Right lobe of liver (tissue), 6 donors: ENCODE measurements at places on chromosomes 2 and 18.

DNA sequence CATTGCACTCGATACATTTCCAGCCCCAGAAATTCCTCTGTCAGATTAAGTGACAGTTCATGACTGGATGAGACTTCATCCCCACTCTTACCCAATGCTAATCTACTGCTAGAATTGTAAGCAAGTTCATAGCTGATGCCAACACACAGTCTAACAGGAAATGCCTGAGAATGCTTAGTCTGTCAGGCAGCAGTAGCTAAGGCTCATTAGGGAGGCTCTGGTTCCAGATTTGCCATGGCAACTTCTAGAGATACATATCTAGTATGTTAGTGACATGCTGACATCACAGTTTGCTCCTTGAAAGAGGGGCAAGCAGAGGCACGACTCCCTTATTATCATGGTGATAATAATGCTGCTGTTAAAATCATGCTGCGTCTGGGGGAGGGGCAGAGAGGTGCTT is 198.4 kb downstream of the RBM43 start:
- no peak for DNase-seq

- DNase-seq, result no peak
These were observed 5.1 kb downstream of the NOL4 start for GRCh38 chr18:34219651-34220050.

DNA sequence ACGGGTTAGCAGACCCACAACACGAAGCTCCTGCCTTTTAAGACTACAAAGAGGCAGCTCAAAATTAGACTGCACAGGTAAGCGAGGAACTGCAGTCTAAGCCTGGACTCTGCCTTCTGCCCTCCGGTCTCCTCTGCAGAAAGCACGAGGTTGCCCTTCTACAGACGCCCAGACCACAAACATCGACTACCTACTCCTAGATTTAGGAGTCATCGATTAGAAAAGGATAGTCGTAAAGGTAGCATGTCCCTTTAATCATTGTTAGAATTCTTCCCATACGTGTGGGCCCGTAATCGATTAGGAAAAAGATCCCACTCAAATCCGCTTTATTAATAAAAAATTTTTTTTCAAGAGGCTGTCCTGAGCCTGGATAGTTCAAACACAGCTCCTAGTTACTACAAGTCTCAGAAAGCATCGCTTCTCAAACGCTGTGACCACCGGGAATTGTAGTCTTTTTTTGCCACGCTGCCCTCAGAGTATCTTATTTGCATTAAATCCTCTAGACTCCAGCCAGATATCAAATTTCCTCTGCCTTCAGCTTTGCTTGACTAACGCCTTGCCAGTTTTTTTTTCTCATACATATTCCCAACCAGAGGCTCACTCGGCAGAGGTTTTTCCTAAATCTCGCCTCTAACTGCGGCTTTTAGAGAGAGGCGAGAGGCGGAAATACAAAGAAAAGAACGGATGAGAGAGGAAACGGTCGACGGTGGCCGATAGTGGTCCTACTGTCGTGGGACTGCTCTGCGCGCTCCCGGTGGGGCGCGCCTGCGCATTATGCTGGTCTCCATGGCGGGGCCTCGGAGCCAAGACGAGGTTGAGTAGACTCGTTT is at the start of the genes CARF and WDR12:
Gene CARF, plus strand, starts transcription at position 764 of the 830 bp plus-strand sequence. CDS start 29,628 bp downstream, outside the sequence.
Gene WDR12, minus strand, starts transcription at position 162 of the 830 bp plus-strand sequence. CDS start 197 bp downstream, outside the sequence.
- peak; percentile 96 for DNase-seq

DNA sequence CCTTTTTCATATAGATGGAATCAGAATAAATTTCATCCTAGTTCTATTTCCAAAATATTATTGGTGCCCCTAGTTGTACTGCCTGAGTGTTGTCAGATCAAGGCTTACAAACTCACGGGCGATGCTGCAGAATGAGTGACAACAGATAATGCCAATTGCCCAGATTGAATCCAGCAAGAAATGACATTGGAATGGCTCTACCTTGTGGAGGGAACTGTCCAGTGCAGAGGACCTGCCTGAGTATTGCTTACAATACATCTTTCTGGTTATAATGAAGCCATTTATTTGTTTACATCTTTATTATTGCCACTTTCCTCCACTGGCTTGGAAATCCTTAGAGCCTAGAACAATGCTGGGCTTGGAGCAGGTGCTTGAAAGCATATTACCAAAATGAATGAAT is 7.8 kb upstream of the IL1R2 start:
- no peak for DNase-seq

DNA sequence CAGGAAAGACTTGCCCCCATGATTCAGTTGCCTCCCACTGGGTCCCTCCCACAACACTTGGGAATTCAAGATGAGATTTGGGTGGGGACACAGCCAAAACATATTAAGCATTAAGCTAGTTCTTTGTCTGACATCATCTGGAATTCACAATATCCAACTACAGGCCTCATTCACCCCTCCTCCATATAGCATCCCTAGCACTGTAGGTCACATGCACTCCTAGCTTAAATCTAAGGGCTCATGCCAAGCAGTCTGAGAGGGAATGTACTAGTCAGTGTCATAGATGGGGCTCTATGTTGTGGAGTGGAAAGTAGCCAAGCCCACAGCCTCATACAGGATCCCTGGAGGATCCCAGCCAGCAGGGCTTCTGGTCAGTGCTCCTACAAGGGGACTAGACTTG is 92.1 kb downstream of the IRS1 start:
- no peak for DNase-seq

- DNase-seq, result no peak
These were observed 198.4 kb upstream of the NT5C1B start for GRCh38 chr2:18787726-18788125.

GRCh38 chr2:177501186-177501585 is 108.6 kb downstream of the AGPS start:
- DNase-seq, result no peak

DNA sequence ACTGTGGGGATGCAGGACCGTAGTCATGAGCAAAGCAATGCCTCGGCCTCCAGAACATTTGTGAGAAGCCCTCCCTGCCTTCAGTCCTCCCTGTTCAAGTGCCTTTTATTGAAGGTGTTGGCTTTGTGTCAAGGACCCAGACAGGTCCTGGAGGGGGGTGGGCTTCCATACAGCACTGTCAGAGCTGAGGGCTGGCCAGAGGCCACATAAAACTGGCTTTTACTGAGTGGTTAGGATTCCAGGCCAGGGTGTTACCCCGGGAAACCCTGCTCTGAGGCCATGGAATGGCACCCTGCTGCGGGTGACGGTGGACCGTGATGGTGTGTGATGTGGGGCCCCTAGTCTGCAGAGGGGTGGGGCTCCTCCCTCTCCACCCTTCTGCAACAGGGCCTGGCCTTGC is 41.6 kb downstream of the TOGARAM2 start:
- no peak for DNase-seq

DNA sequence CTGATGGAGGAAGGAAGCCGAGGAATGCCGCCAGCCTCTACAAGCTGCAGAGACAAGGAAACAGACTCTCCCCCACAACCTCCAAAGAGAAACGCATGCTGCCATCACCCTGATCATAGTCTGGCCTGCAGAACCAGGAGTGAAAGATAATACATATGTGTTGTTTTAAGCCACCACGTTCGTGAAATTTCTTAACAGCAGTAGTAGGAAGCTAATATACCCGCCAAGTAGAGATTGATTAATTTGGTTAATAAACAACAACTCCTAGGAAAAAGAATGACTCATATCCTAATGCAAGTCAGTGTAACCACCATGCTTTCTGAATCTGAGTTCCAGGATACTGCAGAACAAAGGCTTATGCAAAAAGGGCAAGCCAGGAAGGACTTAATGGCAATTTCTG is 36.6 kb downstream of the LONRF2 start:
- DNase-seq, result no peak

DNA sequence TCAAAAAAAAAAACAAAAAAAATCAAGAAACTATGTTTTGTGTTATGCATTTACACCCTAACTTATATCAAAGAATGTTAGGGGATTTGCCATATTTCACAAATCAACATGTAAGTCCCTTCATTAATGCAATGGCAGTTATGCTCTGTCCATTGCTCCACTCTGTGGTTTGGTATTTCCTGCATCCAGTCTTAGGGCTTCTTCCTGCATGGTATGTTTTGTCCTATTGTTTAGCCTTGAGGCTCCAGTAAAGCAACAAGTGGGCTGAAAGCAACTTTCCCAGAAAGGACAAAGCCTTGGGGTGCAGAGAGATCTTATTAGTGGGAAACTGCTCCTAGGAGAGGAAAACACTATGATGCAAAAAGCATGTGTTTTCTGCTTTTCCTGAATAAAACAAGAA is 474.1 kb downstream of the IRS1 start:
- no peak for DNase-seq

DNA sequence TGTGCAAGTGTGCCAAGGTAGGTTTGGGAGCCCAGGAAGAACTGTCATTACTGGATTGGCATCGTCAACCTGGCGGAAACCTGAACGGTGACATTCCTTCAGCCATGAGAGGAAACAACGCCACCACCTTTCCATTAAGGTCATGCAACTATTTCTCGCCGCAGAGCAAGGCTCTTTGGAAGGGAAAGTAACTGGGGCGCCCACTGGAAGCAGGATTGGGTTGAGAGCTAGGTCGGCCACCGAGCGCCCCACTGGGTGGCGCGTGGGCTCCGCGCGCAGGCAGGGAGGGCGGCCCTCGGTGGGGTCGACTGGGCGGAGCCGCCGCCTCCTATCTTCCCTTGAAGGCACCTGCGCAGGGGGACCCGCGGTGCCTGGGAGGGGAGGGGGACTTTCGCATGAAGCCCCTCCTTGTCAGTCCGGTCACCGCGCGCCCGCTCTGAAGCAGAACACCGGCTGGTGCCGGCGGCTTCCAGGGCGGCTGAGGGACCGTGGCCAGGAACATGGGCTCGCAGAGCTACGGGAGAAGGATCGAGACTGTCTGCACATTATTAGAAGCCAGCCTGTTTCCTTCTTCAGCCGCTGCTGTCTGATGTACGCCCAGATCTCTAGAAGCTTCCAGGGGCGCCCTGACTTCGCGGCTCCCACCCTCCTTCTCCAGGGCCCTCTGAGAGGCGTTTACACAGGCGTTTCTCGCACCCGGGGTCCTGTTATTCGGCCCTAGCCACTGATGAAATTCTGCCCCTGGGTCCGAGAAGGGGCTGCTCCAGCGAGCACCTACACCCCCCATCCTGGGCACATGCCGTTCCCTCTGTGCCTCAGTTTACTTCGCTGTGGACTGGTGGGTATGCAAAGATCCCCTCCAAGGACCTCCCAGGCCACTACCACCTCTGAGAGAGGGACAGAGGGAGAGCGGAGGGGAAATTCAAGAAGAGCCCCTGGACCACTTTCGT is 27.3 kb upstream of the MAL start:
- DNase-seq, result peak; percentile 31

GRCh38 chr2:224175538-224175937 is 136.5 kb upstream of the SERPINE2 start:
- no peak for DNase-seq

GRCh38 chr2:216674376-216674775 is 21.0 kb downstream of the IGFBP5 start:
- DNase-seq, result no peak

DNA sequence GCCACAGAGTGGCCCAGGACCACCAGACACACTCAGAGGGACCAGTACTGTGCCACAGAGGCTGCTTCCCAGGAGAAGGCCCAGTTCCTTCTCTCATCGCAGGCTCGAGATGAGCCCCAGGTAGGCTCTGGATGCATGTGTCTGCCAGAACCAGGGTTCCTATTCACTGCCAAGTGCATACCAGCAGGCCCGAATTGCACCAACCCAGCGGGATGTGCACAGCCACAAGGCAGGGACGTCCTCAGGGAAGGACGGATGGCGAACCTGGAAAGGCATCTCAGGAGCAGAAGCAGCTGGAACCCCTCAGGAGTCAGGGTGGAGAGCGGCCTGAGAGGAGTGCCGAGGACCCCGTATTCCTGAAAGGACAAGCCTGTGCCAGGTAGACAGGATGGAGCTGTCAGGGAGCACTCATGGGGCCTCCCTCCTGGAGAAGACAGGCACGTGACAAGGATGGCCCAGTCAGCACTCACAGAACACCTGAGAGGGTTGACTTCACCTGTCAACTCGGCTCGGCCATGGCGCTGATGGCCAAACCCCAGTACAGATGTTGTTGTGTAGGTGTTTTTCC is 73.7 kb downstream of the PTGR3 start:
- no peak for DNase-seq

DNA sequence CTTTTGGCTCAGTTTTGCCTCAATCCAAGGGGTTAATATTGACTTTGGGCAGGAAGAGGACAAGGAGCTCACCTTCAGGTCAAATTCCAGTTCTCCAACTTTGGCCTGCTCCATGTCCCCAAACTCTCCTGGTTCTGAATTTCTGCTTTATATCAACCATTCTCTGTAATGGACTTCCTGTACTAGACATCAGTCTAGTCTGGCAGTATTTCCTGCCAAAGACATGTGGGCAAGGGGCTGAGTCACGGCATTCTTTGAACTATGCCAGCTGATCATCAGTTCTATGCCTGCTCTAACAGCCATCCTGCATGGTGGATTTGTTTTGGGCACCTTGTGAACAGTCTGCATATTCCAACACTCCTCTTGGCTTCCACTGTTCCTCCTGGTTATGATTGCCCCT is 199.4 kb downstream of the ZEB2 start:
- DNase-seq, result no peak

- DNase-seq, result no peak
These were observed 108.8 kb upstream of the UBE2E3 start for GRCh38 chr2:180871649-180872048.

DNA sequence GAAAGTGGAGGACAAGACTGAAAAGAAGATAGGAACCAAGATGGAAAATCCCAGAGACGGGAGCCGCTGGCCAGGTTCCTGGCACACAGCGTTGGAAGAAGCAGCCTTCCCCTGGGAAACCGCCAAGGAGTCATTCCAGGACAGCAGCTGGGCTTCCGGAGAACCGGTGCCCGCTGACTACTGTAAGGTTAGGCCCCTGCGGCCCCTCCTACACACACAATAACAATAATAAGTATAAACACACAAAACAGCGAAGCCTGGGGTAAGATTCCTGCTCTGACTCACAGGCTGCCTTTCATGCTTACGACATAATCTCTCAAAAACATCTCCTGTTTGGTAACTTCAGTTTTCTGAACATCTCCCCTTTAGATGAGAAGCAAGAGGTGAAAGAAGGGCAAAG is 28.1 kb upstream of the MYCN start:
- no peak for DNase-seq

- no peak for DNase-seq
These were observed 24.1 kb downstream of the CIDEA start for GRCh38 chr18:12278215-12278671.

GRCh38 chr2:189524746-189525145 is 55.8 kb downstream of the SLC40A1 start:
- no peak for DNase-seq
